ENCODE measurements at places on chromosomes 12 and 14. TPM values are rescaled to one million over a fixed set of nuclear protein-coding genes. Genes with fewer than 3 reads are reported as not detected.
A peak's percentile ranks its signal among the peaks of the same experiment; 100 is the strongest.

LRRC10 gene
- total RNA-seq: not detected

GRCh38 chr12:49946086-49946485 lies 4.5 kb upstream of the AQP2 start:
- no peak for DNase-seq

GRCh38 chr12:92032965-92033364 lies 112.7 kb downstream of the BTG1 start:
- no peak for DNase-seq

CLMN gene
- total RNA-seq: 0.80 TPM

- no peak for DNase-seq
Measured at GRCh38 chr12:25271486-25272098, 20.9 kb upstream of the KRAS start.

- peak; percentile 31 for DNase-seq
Measured at GRCh38 chr12:105226219-105226618, 9.8 kb downstream of the APPL2 start.

COX14 gene
- 32.8 TPM for total RNA-seq

GRCh38 chr12:24937553-24938244 lies 11.2 kb downstream of the BCAT1 start:
- DNase-seq: no peak

- peak; percentile 19 for DNase-seq
Measured at GRCh38 chr14:70640938-70641547, 673 bp upstream of the TTC9 start.

- no peak for DNase-seq
Measured at GRCh38 chr14:99703381-99703780, 19.3 kb downstream of the CYP46A1 start.
